RPMI7951 (cell line): ENCODE measurements at places on chromosomes 12 and 14. TPM values are rescaled to one million over a fixed set of nuclear protein-coding genes. Genes with fewer than 3 reads are reported as not detected.

DNA sequence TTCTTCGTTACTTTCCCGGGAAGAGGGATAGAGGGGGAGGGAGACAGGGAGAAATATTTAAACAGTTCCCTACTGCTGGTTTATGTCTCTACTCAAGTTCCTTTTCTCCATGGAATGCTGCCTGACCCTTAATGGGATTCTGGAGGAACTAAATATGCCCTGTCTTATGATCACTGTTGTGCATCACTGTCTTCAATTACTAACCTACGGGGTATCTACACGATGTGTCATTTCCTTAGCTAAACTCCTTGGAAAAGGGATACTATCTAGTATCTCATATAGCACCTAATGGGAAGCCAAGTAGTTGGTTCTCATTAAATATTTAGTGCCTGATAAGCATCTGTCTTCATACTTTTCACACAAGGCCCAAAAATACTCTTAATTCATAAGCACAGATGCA is 37.5 kb upstream of the FBLN5 start:
- DNase-seq, result no peak

GRCh38 chr14:92496191-92496857 is 17.3 kb upstream of the RIN3 start:
- DNase-seq, result no peak

DNA sequence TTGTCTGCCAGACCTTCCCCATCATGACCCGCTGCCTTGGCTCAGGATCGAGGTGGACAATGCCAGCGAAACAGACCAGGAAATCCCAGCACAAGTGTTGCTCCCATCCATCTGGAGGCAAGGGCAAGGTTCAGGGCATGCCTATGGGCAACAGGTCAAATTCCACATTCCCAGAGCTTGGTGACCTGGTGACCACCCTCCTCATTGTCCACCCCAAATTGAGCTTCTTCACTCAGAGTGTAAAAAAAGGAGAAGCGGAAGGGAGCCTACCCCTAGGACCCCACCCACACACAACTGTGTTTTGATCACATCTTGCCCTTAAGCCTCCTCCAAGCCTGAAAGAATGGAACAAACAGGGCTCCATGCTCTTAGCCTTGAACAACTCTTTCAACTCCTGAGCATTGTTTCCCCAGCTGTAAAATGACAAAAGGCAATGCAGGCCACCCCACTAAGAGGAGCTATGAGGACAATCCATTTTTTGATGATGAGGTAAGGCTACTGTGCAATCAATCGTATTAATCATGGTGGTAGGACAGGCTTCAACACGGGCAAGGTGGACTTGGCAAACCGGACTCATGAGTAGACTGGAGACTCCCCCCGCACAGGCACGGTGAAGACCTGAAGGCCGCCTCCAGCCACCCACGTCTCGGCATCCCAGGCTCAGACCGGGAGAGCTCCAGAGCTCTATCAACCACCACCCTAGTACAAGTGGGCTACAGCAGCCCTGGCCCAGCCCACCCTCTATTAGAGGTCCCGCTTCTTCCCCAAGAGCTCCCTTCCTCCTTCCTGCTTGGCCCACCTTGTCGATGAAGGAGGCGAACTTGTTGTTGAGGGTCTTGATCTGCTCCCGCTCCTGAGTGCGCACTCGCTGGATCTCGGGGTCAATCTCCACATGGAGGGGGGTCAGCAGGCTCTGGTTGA is 866 bp downstream of the KRT79 start:
- no peak for DNase-seq

DNA sequence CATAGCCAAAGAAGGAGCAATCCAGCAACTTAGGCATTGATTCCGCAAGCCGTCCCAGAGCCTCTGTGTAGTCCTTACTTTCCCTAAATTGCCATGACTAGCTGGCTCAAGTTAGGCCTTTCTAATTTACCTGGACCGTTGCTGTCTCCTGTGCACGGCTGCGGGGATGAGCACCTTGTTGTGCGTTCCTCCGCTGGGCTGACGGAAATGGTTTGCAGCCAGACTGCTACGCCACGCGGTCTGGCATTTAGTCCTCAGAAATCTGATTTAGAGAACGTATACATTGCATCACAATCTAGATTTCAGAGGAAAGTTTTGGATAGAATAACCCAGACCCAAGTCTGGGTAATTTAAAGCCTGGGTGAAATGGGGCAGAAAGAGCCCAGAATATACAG is 133.2 kb upstream of the ARHGAP5 start:
- DNase-seq, result no peak

DNA sequence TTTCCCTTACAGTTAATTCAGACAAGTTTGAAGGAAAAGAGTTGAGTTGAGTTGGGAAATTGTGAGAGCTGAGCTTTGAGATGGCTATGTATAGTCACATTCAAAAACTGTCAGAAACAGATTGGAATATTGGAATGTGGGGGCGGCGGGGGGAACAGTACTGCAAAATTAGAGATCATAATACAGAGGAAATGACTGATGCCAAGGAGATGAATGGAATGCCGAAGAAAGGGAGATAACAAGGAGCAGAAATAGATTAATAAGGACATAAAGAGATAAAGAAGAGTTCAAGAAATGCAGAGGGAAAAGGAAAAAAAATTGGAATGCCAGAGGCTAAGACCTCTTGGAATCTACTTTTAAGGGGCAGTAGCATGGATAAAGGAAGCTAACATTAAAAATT is 3.2 kb upstream of the OR4K5 start:
- DNase-seq, result no peak

Gene TOMM20L
- not detected in 2 replicates for total RNA-seq

Gene SIRT4
- total RNA-seq, result 1.9 and 2.2 TPM in 2 replicates
